ENCODE measurements at places on chromosomes 13 and 19.

- DNase-seq: no peak
Observed at GRCh38 chr19:47379381-47379938, 30.3 kb downstream of the DHX34 start.

DNA sequence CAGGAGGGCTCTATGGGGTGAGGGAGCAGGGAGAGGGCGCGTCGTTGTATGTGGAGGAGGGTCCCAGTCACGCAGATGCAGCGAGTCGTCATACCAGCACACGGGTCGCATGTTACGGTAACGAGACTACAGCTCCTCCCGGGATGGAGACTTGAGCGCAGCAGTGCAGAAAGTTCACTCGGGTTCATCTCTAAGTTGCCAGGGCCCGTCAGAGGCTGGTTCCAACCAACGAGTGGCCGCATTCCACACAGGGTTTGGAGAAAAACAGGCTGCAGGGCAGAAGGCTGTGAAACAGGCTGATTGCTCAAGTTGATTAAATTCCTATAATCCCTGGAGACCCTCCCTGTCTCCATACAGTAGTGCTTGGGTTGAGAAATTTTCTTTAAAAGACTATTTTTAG lies 21.9 kb upstream of the TTYH1 start:
- no peak for DNase-seq

DNA sequence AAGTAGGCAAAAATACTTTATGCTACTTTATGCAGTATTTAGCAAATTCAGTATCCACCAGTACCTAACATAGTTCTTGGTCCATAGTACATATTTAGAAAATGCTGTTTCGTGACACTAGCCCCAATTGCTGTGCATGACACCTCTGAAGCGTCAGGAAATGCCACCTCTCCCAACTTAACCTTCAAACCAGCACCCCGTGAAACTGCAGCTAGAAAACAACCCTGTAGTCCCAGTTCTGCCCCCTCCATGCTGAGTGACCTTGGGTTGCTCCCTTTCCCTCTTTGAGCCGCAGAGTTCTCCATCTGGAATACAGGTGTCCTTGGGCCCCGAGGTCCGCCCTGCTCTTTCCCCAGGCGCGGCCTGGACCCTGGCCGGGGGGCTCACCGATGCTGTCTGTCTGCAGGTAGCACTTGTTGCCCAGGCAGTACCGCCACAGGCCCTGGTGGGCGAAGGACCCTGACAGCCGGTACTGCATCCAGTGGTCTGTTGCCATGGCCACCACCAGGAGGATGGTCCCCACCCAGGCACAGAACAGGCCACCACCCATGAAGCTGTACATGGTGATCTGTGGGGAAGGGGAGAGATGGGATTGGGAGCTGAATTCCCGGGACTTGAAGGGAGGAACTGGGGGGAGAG lies 773 bp downstream of the LIM2 start:
- no peak for DNase-seq

DNA sequence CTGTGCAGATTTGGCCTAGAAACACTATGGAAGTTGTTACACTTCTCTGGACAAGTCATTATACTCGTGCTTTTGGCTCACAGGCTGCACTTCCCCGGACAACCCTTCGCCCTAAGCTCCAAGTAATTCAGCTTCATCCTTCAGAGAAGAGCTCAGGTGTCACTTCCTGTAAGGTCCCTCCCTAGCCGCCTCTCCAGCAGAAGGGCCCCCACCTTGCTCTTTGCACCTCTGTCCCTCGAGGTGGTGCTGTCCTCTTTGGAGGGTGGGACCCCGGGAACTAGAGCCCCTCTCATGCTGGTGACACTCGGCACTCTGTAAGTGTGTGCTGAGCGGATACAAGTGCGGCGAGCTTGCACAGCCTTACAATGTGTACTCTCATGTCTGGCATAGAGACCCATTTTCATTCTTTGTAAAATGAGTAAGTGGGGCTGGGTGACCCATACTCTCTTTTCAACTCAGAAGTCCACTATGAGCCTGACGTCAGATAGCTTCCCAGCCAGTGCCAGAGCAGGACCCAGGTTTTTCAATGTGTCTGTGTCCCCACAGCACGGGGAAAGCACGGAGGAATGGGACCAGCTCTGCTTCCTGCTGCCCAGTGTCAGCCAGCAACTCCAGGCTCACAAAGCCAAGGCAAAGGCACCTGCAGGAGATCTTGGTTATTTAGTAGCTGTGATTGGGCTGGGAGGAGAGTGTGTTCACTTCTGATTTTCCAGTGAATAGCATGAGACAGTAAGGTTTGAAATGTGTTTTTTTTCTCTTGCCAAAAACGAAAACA lies 26.9 kb downstream of the CHAMP1 start:
- DNase-seq: peak; percentile 53

DNA sequence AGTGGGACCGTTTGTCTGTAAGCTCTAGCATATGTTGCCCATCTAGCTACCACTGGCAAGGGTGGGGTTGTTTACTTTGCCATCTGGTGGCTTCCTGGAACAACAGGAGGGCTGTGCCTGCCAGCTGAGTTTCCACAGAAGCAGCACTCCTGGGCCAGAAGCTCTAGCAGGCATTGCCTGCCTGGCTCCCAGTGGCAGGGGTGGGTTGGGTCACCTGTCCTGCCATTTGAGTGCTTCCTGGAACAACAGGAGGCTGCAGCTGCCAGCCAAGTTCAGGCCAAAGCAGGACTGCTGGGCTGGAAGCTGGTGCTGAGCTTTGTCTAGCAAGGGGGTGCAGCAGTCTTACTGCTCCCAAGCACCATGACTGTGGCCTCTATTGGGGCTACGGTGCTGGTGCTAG lies 239.7 kb downstream of the MTUS2 start:
- DNase-seq: no peak

- DNase-seq: no peak
Observed at GRCh38 chr19:33100894-33101644, 20.1 kb downstream of the GPATCH1 start.

- no peak for DNase-seq
Observed at GRCh38 chr13:51549593-51549992, 34.7 kb upstream of the WDFY2 start.

DNA sequence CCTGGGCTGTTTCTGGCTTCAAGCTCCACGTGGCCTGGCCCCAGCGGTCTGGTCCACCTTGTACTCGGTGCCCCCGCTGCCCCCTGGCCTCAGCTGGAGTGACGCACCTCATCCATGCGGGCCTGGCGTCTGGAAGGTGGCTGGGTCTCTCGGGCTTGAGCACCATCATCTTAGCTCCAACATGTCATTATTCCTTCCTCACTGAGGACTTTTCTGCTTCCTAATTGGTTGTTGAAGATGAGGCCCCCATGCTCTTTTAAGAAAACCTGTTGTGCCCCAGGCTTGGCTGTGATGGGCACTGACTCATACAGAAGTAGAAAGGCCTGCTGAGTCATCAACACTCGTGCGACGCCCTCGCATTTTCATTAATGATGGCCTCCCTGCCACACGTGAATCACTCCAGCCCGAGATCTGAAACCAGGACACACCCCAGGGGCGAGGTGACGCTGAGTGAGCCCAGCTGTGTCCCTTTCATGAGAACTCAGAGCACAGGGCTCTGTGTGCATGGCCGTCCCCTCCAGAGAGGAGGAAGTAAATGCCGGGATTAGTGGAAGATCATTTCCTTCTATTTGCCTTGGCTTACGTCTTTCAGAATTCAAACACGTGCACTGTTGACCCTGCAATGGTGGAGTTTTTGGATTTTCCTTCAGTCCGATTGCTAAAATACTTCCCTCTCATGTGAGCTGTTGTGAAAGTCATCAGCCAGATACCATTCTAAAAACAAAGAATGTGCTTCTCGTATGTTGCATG lies 14.0 kb upstream of the GJA3 start:
- peak; percentile 54 for DNase-seq

DNA sequence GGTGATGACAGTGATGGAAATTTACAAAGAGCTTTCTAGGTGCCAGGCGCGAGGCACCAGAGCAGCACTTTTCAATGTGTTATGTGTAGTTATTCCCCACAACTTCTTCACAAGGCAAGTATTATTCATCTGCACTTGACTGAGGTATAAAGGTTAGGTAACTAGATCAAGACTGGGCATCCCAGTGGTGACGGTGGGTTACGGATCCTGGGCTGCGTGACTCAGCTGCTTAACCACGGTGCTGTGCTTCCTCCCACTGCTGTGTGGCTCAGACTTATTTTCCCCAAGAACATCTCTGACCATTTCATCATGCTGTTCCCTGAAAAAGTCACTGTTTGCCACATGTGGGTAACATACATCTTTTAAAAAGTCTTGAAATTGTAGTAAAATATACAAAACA lies 19.3 kb downstream of the EDDM13 start:
- DNase-seq: no peak

DNA sequence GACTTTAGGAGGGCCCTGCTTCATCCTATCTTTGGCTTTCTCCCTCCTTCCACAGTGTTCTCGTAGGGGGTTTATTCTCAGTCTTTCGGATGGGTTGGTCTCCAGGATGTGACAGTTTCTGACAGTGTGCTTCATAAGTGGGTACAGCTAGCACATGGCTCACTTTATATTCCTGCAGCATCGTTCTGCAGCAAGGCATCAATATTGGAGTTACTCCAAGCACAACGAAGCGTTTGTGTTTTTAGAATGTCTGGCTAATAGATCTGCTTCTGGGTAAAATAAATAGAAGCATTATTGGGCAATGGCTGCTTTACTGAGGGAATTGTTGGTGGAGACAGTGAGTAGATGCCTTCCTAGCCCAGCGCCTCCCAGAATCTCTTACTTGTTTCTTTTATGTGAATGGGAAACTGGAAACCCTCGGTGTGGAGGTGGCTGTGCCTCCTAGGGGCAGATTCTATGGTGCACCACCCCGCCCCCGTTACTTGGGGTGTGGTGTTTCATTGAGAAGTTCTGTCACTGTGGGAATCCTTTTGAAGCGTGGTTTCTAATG lies 2.0 kb downstream of the FARP1 start:
- DNase-seq: peak; percentile 41

GRCh38 chr19:36198119-36198518 lies 16.3 kb downstream of the ZNF565 start:
- DNase-seq: no peak

DNA sequence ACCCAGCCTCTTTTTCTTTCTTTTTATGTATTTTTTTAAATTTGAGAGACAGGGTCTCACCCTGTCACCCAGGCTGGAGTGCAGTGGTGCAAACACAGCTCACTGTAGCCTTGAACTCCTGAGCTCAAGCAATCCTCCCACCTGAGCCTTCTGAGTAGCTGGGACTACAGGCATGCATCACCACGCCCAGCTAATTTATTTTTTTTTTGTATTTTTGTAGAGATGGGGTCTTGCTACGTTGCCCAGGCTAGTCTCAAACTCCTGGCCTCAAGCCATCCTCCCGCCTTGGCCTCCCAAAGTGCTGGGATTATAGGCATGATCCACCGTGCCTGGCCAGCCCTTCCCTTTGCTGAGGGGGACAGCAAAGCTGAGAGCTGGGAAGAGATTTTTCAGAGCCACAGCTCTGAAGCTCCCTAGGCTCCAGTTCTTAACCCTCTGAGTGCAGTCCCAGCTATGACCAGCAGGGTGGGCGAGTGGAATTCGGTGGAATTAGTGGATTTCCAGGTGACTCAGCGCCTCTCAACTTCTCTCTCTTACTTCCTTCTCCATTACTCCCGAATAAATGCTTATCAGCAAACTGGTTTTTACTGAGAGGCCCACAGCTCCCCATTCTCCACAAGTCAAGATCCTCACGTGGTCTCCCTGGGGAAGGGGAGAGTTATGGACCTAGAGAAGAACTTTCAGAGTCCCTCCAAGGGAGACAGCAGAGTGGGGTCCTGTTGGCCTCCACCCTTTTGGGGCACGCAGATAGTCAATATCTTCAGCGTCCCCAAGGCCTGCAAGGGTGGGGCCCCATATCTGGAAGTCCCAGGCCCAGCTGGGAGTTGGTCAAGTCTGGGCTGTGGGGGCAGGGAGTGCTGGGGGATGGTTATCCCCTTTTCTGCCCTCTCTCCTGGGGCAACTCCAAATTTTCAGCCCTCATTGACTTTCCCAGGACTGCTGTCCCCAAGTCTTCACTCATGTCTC lies 1.2 kb downstream of the BLVRB start:
- DNase-seq: peak; percentile 82

- DNase-seq: peak; percentile 32
Observed at GRCh38 chr13:99726282-99726894, 225.1 kb downstream of the TM9SF2 start.

DNA sequence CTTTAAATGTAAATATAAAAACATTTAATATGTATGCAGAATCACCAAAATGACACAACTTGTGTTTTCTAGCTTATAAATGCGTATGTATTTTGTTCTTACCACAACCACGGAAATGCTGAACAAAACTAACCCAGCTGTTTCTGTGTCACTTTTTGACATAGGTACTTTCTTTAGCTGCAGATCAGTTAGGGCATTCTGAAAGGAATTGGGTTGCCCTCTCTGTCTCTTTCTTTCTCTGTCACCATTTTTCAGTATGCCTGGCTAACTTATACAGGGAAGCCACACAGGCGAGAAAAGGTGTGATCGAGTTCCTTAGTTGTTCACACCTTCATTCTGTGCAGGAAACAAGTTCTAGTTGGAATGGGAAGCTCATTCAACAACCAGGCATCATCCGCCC lies 72.6 kb upstream of the ARGLU1 start:
- no peak for DNase-seq

GRCh38 chr19:7004313-7004931 lies 16.8 kb downstream of the MBD3L2B start:
- DNase-seq: no peak

DNA sequence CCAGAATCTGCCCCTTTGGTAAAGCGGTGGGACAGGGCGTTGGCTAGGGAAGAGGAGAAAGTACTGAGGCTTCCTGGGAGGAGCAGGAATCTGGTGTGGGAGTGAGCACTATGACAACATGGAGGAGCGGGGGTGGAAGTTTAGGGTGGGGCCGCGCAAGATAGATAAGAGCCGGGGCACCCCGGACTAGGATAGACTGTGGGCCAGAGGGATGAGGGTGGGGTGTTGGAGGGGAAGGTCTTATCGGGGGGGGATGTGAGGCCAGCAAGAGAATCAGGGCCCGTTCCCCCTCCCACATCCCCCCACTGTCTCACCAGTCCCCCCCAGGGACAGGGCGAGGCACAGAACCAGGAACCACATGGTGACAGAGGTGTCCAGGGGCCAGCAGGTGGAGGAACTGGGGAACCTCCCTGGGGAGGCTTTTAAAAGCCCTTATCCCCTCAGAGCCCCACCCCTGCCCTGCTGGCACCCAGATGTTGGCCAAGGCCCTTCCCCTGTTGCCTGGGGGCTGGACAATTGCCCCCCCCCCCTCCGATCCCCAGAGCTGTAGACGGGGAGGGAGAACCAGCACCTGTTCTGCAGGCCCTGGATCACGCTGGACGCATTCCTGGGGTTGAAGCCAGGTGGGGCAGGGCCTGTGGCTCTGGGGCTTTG lies at the start of gene KLK1:
Gene KLK1 (minus strand): TSS at position 399 of the 654 bp plus-strand sequence. CDS start 39 bp downstream, at position 360.
- no peak for DNase-seq

All from H9 (cell line).